NCI-H226 (cell line): ENCODE measurements at places on chromosomes 2 and 18.

- DNase-seq: no peak
Observed at GRCh38 chr2:199366406-199366805, 91.3 kb downstream of the SATB2 start.

GRCh38 chr18:65288908-65289307 lies 461.9 kb upstream of the CDH7 start:
- DNase-seq: no peak

GRCh38 chr2:128901572-128902391 lies 583.1 kb upstream of the HS6ST1 start:
- DNase-seq: no peak

DNA sequence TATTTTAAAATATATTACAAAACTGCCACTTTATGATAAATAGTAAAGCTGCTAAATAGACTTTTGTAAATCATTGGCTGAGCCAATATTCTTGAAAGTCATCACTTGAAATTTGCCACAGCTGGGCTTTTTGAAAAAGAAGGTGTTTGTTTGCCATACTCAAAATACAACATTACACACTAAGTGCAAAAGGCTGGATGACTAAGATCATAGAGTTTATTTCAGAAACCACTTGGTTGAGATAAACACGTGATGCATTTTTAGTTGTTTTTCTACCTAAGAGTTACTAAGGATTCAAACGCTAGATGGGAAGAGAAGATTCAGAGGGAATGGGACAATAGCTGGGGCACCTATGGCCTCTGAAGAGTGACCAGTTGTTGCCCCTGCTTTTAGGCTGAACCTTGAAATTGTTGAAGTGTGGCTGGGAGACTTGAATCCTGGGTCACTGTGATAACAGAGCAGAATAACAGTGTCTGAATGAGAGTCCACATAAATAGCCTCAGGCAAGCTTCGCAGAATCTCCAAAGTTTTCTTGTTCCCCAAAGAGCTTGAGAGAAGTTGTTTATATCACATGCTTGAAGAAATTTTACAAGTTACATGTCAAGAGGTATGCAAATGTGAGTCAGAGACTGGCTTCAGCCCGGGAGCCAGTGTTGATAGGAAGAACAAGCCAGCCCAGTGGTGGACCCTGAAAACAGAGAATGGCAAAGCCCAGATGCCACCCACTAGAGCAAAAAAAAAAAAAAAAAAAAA lies 409.8 kb downstream of the GPD2 start:
- peak; percentile 77 for DNase-seq

DNA sequence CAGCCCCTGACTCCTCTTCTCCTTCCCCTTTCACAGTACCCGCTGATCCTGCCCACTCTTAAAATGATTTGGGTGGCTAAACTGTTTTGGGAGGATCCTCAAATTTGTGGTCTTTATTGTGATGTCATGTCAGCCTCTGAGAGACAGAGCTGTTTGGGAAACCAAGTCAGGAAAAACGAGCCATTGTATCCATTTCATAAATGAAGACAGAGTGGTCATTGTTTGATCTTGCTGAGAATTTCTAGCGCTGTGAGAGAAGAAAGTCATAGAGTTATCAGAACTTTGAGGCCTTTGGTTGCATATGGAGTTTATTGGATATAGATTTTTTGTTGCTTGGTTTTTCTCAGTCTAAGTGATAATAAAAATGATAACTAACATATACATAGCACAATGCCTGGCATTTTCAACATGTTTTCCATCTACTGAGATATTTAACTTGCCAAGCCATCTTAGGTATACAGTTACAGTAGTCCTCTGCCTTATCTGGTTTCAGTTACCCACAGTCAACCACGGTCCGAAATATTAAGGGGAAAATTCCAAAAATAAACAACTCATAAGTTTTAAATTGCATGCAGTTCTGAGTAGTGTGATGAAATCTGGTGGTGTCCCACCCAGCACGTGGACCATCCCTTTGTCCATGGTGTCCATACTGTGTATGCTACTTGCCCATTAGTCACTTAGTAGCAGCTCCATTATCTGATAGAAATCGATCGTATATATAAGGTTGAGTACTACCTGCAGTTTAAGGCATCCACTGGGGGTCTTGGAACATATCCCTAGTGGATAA lies 105.0 kb upstream of the RASGRP3 start:
- no peak for DNase-seq
